ENCODE measurements at places on chromosomes 3 and 15.

- no peak for DNase-seq
Observed at GRCh38 chr3:25171897-25172296, 256.2 kb upstream of the RARB start.

DNA sequence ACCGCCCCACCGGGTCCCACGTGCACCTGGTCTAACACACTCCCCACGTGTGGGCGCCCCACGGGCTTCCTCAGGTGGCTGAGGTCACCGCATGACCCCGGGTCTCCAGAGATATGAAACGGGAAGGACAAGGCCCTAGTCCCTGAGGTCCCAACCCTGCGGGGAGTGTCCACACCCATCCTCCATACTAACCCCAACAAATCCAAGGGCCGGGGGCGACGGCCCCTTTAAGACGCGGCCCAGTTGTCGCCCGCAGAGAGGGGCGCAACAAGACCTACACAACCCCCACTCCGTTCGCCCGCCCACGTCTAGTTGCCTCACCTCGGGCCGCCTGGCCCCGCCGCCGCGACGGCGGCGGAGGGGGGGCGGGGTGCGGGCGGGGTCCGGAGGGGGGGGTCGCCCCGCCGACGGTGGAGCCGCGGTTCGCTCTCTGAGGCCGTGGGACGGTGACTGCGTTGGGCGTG, 396 bp downstream of the INO80 start:
- DNase-seq = no peak

- DNase-seq = no peak
Observed at GRCh38 chr3:125213364-125213755, 812 bp upstream of the SLC12A8 start.

GRCh38 chr15:95937128-95937528, 393.4 kb upstream of the NR2F2 start:
- no peak for DNase-seq

- peak; percentile 33 for DNase-seq
Observed at GRCh38 chr3:115092220-115092791, 54.8 kb downstream of the ZBTB20 start.

- DNase-seq = no peak
Observed at GRCh38 chr3:186886202-186886981, 43.9 kb downstream of the ADIPOQ start.

DNA sequence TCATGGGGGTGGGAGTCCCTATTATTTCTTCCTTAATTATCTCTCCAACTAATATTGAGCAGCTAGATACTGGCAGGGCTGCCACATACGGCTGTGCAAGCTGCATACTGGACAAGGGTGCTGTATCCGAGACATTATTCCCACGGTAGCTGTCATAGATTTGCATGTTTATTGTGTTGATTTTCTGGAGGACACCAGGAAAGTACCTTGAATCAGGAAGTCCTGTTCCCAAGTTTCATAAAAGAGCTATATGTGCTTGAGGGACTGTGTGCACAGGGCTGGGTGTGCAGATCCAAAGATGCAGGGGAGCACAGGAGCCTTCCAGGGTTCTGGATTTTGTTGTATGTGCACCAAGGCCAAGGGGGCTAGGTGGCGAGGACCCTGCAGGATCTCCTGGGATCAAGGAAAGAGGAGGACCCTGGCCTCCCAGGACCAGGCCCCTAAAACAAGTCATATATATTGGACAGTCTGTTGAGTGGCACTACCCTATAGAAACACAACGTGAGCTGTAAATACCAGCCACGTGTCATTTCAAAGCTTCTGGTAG, 119.2 kb upstream of the ALDH1A3 start:
- DNase-seq = no peak

- no peak for DNase-seq
Observed at GRCh38 chr15:56468401-56468800, 3.5 kb upstream of the MNS1 start.

DNA sequence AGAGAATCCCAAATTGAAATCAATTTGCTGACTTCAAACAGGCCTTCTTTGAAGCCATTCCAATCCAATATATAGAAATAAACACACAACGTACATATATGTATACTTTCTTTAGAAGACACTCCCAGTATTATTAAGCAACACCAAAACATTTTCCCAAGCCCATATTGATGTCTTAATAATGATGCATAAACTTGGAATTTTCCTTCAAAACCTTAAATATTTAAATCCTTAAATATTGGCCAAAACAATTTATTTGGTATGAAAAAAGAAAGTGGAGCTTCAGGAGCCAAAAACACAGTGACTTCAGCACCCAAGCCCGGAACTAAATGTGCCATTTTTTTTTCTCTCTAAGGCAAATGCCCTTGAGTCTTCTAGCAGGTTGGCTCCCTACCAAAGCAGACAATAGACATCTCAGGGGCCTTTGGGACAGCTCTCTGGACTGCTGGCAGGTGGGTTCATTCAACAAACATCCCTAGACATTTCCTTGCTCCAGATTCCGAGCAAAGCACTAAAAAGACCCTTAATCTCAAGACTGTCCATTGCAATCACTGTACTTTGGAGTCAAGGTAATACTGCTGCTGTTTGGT, 384.7 kb downstream of the NTRK3 start:
- DNase-seq = no peak

- no peak for DNase-seq
Observed at GRCh38 chr15:70374096-70374495, 276.4 kb upstream of the TLE3 start.

DNA sequence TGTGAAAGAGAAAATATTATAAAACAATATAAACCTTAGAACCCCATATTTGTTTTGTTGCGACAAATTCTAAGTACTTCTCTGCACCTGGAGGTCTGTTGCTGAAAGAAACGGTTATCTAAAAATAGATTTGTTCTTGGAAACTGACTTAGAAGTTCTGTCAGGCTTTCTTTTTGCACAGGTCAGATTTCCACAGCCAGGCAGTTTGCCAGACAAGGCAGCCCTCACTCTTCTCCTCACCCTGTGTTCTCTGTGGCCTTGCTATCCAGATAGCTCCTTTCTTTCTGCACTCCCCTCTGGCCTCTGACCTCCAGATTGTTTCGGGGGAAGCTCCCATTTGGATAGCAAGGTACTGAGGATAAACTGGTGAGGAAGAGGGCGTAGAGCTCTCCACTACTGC, 413.3 kb upstream of the ONECUT1 start:
- no peak for DNase-seq

DNA sequence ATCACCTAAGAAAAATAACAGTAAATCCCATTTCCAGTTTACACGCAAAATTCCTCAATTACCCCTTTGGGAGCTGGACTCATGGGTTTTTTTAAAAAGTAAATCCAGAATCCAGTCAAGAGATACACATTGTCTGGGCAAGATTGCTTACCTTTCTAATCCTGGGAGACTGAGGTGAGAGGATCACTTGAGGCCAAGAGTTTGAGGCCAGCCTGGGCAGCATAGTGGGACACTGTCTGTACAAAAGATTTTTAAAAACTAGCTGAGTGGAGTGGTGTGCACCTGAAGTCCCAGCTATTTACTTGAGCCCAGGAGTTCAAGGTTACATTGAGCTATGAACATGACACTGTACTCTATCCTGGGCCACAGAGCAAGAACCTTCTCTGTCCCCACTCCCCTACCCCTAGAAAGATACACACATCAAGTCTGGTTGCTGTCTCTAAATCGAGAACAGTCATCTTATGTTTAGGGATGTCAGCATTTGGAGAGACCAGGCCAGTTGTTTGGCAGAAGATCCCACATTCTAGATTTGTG, 39.0 kb downstream of the DAG1 start:
- no peak for DNase-seq

DNA sequence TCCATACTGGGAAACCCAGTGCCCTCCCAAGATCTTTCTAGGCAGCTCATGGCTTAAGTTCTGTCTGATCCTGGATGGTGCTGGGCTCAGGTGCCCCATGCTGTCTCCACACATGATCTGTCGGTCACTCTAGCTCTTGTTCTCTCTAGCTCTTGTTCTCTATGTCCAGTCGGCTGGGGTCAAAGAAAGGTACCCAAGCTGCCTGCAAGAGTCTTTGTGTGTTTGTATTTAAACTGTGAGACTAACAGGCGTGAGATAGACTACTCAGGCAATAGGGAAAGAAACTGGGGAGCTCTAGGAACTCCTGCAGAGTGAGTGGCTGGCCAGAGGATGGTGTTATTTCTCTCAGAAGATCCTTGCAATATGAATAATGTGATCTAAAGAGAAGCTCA, 40.2 kb downstream of the GPR156 start:
- DNase-seq = no peak

- DNase-seq = no peak
Observed at GRCh38 chr15:29480949-29481348, 211.3 kb upstream of the NSMCE3 start.

- DNase-seq = no peak
Observed at GRCh38 chr3:40871394-40871793, 327.9 kb upstream of the CTNNB1 start.

DNA sequence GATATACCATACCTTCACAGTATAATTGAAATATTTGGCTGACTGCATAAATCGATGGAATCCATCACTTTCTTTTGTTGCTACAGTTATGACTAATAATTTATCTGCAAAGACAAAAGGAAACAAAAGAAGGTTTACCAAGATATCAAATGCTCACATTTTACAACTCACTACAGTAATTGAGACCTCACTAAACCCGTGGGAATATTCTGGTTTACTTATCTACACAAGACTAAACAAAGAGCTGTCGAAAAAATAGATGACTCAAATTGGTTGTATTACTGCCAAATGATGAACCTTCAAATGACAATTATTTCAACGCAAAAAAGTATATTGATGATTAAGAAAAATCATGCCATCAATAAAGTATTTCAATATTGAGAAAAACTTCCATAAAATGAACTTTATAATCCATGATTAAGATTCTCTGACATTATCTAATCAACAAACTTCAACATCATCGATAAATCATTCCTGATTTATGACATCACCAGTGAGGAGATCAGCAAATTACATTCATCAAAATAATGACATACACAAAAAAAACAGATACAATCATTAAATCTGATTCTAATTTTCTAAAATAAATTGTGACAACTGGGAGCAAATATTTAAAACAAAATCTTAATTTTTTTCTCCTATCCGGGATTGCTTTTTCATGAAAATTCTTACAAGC, 36.7 kb downstream of the PLOD2 start:
- no peak for DNase-seq

GRCh38 chr3:89697321-89697916, 590.0 kb downstream of the EPHA3 start:
- DNase-seq = no peak

DNA sequence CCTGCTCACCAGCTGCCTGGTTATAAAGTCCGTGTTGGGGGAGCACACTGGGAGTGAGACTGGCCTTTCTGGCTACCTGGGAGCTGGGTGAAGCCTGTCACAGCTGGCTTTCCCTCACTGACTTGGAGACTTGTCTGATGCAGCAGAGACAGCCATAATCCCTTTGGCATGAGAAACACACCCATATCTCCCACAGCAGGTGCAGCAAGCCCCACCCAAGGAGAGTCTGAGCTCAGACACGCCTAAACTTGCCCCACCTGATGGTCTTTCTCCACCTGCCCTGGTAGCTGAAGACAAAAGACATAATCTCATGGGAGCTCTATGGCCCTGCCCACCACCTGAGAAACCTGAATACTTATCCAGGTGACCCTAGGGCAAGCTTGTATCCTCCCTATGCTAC, 54.8 kb downstream of the NMD3 start:
- DNase-seq = no peak

DNA sequence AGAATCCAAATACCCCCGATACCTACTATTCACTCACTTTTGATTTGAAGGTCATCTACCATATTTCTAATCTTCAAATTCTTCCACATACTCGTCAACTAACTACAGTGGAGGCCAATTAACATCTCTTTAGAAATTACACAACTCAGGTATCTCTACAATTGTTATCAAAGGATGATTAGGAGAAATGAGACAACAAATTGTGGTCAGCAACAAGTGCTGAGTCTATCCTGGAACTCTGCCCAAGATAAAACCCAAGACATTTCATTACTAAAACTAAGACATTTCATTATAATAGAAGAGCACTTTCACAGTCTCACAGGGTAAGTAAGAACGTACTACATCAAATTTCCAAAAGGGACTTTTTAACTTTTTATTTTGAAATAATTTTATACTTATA, 100.0 kb downstream of the TBC1D5 start:
- DNase-seq = no peak

DNA sequence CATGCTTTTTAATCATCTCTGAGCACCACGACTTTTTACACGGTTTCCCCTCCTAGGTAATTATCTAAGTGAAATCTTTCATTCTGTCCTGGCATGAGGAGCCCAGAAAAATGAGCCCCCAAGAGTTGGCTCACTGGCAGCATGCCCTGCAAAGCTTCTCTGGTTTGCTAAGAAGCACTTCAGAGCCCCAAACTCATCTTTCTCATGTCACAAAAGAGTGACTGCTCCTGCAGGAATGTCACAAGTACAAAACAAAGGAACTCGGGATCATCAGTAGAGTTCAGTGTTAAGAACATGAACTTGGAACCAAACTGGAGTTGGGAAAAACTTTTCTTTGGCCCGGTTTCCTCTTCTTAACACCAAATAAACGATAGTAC, 123.9 kb downstream of the FOXB1 start:
- DNase-seq = no peak

DNA sequence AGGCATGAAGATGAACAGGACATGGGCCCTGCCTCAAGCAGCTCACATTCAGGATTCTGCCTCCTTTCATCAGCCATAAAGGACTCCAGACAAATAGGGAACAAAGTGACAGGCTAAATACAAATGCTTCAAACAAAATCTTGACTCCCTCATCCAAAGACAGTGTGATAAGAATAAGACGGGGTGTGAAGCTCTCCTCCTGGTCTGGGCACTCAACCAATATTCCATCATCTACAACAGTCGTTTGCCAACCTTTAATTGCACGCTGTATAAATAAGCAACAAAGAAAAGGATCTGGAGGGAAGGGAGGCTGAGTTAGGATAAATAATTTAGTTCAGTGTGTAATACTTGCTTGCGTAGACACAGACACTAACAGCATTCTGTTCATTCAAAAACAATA, 5.4 kb downstream of the CCDC54 start:
- DNase-seq = no peak

DNA sequence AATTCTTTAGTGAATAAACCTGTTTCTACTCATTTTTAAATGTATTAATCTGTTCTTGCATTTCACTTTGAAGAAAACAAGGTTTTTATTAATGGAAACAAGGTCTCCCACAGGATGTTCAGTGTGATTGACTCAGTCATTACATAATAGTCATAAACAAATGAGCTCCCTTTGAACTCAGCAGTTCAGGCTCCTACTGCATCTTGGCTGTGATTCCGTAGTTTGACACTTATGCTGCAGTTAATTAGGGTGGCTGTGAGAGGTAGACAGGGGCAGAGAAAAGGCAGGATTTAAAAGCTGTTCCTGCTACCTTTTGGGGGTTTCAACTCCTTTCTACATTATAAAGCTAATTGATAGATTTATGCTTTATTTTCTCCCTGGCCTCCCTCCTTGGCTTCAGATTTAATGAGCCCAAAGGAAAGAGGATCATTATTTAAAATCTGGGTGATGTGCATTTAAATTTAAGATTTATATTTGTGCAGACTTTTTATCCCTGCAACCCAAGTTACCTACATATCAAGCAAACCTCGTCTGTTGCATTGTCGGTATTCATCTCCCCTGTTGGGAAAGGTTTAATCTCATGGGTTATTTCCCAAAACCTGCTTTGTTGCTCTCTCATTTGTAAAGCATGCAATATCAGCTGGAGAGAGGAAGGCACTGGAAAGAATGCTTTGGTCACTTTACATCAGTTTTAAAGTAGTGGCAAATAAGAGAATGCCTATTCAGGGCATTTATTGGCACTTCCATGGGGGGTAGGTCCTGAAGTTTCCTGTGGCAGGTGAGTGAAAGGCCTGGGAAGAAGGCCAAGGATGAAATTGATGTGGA, 345.0 kb upstream of the NR2E3 start:
- no peak for DNase-seq

Measured in stimulated activated CD8-positive, alpha-beta memory T cell treated with anti-CD3 and anti-CD28 coated beads, Interleukin-2, amount 100 ng/mL, for 1 hour (primary cell).